Inflammatory macrophage treated with lipopolysaccharide for 4 hours (primary cell): ENCODE measurements at places on chromosomes 16 and 17.

DNA sequence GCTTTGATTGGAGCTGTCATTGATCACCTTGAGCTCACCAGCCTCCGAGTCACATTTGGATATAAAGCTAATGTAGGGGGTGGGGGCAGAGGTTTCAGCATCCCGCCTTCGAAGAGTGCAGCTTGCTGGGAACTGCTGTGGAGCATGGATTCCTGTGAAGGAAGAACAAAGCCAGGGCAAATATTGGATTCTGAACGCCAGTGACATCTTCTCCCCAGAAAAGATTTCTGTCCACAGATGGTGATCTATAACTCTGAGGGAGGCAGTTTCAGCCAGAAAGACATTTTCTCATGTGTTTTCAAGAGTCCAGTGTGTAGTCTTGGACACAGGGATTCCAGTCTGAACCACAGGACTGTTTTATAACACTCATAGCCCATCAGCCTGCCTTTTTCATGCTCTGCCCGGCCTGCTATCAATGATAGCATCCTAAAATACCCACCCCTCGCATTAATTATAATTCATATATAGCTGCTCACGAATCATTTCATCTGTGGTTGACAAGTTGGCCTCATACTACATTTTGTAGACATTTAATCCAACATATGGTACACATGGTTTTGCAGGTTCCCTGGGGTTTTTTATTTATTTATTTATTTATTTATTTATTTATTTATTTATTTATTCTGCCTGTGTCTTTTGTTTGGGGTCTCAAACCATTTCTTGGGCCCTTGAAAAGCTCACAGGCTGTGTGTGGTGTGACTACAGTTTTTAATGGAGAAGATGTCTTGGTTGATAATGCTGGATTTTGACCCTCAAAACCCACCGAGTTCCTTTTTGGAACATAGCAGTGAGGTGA, 47.1 kb upstream of the SALL1 start:
- DNase-seq: no peak

- DNase-seq: peak; percentile 7
Observed at GRCh38 chr17:60524463-60525327, 1.3 kb downstream of the APPBP2 start.

DNA sequence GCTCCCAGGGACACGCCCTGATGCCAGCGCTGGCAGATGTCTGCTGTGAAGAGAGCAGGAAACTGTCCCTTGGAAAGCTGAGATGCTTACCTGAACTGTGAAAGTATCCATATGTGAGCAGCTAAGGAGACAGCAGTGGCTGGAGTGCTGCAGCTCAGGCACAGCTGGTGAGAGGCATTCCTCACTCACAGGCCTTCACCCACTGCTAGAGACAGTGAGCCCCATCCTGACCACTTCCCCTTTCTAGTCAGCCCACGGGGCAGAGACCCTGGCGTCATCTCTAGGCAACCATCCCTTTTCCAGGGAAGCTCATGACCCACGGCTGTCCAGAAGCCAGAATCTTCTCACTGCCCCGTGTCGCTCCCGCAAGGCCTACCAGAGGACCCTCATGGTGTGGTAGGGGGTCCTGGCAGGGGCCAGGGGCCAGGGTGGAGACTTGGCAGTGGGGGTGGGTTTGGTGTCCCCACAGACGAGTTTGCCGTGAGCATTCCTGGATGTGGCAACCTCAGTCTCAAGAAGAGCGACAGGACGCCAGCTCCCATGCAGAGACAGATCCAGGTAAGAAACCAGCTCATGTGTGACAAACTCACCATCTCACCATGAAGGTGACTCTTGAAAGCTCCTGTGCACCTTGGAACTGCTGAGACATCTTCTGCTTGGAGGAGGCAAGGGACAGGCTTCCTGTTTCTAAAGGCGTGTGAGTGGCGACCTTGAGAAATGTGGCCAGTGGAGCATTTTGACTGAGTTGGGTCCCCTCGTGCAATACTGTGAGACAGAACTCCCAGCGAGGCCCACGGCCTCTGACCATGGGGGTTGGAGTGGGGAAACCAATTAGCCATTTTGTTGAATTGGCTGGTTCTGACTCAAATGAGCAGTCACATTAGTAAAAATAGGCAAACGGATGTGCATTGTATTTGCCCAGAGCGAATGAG, at the start of gene SCIMP:
TSS of gene SCIMP (minus strand) at position 216 of the 932 bp plus-strand sequence. CDS start at position 111, 105 bp downstream.
- peak; percentile 94 for DNase-seq

GRCh38 chr16:4454623-4455022, 19.8 kb downstream of the NMRAL1 start:
- DNase-seq: no peak

- DNase-seq: no peak
Observed at GRCh38 chr17:72683506-72684404, 408.7 kb downstream of the SLC39A11 start.

DNA sequence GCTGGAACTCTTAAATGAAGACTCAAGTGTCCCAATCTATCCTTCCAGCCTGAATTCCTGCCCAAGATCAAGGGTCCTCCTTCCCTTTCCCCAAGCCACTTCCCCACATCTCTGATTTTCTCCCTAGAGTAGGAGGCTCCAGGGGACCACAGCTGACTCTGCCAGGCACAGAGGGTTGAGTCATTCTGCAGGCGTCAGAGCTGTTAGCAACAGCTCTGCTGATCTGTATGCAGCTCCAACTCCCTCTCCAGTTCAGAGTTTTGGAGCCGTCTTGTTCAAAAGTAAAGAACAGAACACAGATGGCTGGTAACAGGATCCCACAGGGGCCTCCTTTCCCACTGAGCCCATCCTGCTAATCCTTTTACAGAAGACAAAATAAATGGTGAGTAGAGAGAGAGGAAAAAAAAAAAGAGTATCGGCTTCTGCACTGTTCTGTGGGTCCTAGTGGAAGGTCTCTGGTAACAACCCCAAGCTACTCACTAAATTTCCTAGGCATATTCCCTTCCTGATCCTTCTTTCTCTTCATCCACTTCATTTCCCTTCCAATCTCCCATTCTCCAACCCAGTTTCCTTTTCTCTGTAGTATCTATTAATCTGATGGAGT, 13.4 kb upstream of the TAOK1 start:
- DNase-seq: peak; percentile 73

- DNase-seq: no peak
Observed at GRCh38 chr16:240559-240958, 5.9 kb downstream of the FAM234A start.

DNA sequence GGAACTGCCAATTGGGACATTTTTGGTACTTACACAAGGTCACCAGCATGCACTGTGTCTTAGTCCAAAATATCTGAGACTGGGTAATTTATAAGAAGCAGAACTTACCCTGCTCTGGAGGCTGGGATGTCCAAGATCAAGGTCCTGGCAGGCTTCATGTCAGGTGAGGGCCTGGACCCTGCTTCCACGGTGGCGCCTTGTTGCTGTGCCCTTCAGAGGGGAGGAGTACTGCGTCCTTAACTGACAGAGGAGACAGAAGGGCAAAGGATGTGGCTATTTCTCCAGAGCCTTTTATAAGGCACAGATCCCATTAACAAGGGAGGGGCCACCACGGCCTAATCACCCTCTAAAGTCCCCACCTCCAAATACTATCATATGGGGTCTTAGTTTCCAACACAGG, 178.9 kb downstream of the C16orf95 start:
- DNase-seq: no peak

- no peak for DNase-seq
Observed at GRCh38 chr16:49748322-49748721, 107.6 kb downstream of the ZNF423 start.

- peak; percentile 98 for DNase-seq
Observed at GRCh38 chr16:2682209-2683021, at the start of gene KCTD5. KCTD5 (plus strand) TSS chr16:2682523; CDS start chr16:2682549, 26 bp downstream.

DNA sequence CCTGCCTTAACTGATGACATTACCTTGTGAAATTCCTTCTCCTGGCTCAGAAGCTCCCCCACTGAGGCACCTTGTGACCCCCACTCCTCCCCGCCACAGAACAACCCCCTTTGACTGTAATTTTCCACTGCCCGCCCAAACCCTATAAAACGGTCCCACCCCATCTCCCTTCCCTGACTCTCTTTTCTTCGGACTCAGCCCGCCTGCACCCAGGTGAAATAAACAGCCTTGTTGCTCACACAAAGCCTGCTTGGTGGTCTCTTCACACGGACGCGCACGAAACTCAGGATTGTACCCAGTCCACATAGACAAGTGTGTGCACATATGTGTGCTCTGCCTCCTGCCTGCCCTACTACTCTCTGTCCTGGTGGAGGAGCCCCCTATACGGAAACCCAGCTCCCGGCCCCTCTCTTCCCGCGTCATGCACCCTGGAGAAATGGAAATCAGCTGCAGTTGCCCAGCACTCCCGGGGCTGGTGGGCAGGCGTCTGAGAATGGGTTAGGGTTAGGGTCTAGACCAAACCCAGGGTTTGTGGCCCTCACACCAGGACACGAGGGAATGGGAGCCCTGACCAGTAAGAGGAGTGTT, 2.4 kb upstream of the RHBDF1 start:
- no peak for DNase-seq

DNA sequence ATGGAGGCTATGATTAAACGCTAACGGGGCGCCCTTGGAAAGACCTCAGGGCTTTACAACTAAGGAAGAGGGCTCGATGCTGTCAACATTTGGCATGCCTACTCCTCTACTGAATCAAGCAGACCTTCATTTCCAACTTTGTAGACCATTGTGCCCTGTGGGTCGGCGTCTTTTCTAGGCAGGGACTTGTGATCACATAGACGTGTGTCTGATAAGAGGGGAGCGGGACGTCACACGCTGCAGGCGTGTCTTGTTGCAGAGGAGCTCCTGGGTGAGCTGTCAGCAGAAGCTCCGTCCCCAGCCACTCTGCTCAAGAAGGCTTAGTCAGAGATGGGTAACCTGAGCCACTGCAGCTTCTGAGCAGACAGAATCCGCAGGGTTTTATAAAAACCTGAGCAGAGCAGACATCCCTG, 2.8 kb downstream of the MAPK8IP3 start:
- no peak for DNase-seq

DNA sequence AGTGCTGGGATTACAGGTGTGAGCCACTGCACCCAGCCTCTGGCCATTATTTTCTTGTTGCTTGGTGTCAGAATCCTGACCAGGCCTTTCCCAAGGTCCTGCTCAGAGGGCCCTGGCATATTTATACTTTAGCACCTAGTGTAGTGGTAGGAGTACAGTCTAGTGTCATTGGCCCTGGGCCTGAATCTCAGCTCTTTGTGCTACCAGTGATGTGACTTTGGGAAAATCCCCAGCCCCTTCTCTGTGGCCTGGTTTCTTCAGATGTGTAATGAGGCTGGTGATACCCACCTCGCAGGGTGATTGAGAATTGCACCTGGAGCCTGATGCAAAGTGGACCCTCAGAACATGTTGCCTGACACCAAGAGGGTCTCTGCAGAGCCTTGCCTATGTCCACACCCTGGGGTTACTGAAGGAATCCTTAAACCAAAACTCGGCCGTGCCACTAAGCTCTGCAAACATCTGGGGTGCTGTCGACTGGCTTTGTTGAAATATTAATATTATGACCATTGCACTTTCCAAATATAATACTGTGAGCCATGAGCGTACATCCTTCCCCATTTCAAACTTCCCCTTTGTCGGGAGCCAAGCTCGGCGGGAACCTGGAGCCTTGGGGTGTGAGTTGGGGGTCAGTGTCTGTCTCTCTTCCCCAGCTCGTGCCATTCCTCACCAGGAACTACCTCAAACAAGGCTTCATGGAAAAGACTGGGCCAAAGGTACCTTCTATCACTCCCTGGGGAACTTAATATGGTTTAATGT, 18.0 kb upstream of the RNF135 start:
- DNase-seq: peak; percentile 81

DNA sequence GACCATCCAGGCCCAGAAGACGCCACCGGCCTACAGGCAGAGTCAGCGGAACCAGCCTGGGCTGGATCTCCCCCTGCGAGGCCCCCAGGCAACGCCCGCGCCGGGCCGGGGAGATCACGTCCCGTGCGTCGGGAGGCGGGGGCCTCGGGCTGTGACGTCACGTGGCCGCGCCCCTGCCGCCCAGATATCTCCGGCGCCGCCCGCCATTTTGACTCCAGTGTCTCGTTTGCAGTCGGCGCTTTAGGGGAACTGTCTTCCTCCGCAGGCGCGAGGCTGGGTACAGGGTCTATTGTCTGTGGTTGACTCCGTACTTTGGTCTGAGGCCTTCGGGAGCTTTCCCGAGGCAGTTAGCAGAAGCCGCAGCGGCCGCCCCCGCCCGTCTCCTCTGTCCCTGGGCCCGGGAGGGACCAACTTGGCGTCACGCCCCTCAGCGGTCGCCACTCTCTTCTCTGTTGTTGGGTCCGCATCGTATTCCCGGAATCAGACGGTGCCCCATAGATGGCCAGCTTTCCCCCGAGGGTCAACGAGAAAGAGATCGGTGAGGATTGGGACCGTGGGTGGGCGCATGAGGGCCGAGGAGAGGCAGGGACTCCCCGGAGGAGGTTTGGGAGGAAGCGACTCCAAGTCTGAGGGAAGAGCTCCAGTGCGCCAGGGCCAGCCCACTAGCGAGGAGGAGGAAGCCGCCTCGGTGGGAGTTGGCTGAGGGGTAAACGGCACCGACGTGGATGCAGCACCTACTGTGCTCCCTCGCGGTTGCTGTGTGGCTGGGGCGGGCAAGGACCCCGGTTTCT, at the start of gene WSB1:
TSS of gene WSB1 (plus strand) at position 217 of the 791 bp plus-strand sequence. CDS start at position 499, 282 bp downstream.
- peak; percentile 95 for DNase-seq

DNA sequence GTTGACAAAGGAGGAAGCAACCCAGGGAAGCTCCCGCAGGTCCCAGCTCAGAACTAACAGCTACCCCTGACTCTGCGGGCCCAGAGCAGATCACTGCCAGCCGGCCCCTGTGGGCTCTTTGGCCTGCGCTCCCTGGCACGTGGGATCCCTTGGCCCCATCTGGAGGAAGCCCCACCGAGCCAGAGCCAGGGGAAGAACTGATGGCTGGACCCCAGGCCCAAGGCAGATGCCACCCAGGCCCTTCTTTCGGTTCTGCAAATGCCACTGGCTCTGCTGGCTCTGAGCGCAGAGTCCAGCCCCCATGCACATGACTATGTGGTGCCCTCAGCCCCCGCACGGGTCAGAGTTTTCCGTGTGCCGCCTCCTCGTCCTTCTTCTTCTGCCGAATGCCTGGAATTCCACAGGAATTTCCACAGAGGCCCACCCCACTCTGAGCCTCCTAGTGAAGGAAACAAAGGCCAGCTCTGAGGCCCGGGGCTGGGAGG, 35.8 kb upstream of the SNN start:
- peak; percentile 72 for DNase-seq

DNA sequence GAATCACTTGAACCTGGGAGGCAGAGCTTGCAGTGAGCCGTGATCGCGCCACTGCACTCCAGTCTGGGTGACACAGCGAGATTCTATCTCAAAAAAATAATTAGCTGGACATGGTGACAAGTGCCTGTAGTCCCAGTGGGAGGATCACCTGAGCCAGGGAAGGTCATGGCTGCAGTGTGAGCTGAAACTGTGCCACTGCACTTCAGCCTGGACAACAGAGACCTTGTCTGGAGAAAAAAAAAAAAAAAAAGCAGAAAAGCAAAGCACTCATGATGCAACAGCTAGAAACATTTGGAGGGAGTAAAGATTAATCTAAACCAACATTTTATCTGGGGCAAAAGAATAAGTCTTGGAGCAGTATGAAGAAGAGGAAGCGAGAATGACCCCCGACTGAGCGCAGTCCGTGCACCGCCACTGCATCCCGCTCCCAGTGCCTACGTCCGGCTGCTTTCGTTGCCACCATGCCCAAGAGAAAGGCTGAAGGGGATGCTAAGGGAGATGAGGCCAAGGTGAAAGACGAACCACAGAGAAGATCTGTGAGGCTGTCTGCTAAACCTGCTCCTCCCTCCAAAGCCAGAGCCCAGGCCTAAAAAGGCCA, 8.2 kb downstream of the PRPSAP1 start:
- DNase-seq: no peak

GRCh38 chr16:85090181-85090580, 22.1 kb downstream of the CIBAR2 start:
- no peak for DNase-seq
